Fibroblast of lung (primary cell): ENCODE measurements at places on chromosomes 12 and 14. TPM values are rescaled to one million over a fixed set of nuclear protein-coding genes. Genes with fewer than 3 reads are reported as not detected.
A peak's percentile ranks its signal among the peaks of the same experiment; 100 is the strongest.

The C12orf42 gene
- not detected in 2 replicates for total RNA-seq

- peak; percentile 93 for DNase-seq
Observed at GRCh38 chr12:93790472-93791152, 113.4 kb downstream of the CRADD start.

DNA sequence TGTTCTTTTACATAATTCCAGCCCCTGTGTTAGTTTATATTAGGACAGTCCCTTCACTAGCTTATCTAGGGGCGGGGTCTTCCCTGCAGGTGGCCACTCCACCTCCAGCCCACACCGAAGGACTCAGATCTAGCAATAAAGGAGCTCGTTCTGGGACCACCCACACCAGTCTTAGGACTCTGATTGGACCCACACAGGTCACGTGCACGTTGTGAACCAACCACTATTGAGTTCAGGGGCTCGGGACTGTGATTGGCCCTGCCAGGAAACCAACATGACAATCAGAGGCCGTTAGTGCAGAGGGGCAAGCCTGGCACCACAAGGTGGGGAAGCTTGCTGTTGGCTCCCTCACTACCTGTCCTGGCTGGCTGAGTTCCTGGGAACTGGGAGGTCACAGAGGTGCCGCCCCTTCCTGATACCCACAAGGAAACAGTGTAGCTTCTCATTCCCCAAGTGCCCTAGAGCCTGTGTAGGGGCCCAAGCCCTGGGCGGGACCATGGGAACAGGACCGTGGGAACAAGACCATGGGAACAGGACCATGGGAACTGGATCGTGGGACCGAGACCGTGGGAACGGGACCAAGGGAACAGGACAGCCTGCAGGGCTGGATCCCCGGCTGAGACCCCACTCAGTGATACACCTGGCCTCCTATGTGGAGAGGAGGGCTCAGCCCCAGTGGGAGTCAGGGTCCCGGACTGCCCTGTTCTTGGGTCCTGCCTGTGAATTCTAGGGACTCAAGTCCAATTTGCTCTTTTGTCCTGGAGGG lies 297.8 kb downstream of the ADGRD1 start:
- no peak for DNase-seq

DNA sequence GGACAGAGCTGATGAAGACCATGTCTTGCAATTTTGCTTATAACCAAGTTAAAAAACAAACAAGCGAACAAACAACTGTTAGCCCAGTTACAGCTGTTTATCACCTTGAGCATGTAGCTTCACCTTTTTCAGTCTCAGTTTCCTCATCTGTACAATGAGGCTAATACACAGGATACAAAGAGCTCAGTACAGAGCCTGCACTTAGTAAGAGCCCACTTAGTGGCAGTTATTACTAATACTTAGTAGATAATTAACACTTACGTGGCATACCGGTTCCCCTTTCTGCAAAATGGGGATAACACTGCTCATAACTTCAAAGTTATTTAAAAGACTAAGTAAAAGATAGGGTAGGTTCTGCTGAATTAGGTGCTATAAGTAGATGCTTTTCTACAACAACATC lies 228.0 kb downstream of the MON2 start:
- DNase-seq, result no peak

- DNase-seq, result peak; percentile 44
Observed at GRCh38 chr14:56585461-56586084, 6.0 kb downstream of the TMEM260 start.
